ENCODE measurements at places on chromosomes 7 and 10.

DNA sequence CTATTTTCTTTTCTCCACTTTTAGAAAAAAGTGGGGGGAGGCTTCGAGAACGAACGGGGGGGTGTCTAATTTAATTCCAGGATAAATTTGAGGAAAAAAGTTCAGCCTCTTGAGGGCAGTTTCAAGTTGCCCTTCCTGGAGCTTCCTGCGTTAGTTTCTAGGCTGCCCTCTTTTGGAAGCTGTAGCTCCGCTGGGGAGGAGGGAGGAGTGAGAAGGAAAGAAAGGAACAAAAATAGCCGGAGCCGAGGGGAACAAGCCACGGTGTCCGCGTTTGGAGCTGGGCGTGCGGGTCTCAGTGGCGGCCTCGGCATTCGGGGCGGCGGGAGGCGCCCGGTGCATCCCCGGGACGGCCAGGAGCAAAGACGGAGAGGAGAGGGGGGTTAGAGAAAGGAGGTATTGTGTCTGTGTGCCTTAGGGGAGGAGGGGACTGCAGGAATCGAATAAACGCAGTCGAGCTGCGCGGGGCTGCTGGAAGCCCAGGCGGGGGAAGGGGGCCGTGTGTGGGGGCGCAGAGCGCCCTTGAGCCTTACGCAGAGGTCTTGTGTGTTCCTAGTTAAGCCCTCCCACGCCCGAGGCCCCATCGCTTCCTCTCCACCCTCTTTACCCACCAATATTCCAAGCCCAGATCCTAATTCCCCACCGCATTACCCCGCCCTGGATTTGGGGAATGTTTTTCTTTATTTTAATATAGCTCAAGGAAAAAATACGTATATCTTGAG lies 2.0 kb upstream of the TNRC18 start:
- no peak for DNase-seq

DNA sequence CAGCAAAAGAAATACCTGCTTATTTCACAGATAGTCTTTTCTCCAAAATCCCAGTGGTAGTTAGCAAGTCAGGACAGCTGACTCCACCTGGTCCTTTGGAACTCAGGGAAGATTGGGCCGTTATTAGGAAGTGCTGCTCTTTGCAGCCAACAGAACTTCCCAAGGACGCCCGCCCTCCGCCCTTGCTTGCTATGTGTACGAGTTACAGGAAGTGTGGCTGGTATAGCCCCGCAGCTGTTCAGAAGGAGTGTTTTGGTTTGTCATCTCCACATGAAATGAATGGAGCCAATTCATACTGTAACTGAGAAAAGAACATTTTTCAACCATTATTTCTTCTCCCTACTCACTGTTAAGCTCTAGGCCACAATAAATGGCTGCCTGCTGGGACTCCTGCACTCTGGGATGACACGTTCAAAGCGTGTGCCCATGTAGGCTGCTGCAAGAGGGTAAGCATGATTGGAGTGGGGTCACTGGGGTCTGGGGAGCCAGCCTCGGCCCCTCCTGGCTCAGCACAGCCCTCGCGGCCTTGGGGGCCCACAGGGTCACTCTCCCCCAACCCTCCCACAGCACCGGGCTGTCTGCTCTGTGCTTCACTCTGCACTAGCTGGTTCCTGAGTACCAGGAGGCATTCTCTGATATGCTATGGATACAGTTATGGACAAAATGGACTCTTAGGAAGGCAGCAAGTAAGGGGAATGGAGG lies 244.0 kb downstream of the EBF3 start:
- no peak for DNase-seq

DNA sequence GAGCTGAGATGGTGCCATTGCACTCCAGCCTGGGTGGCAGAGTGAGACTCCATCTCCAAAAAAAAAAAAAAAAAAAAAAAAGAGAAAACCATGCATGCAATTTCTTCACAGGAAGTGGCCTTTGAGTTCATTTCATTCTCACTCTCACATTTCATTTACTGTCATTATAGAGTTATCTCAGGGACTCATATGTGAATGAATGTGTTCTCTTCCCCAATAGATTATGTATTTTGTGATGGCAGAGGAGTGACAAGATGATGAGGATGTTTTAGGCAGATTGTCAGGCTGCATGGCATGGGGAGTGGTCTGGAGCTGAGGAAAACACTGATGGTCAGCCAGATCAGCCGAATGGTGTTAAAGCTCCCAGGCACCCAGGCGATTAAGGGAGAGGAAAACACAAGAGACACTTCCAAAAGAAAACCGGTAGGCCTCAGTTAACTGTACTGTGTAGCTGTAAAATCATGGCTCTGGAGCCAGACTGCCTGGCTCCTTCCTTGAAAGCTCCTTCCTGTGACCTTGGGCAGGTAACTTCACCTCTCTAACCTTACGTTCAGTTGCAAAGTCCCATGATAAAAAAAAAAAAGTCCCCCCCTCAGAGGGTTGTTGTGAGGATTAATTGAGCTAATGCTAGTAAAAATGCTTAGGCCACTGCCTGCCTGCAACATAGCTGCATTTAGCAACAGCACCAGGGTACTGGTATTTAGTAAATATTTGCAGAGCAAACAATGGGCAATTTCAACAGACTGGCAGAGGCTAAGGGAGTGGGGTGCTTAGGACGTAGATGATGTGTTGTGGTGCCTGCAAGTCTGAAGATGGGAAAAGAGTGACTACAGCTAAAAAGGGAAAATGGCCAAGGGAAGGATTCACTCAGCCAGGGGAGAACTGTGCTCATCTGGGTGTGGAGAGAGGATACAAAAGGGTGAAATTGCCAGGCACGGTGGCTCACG lies 6.9 kb downstream of the FRAT2 start:
- no peak for DNase-seq

DNA sequence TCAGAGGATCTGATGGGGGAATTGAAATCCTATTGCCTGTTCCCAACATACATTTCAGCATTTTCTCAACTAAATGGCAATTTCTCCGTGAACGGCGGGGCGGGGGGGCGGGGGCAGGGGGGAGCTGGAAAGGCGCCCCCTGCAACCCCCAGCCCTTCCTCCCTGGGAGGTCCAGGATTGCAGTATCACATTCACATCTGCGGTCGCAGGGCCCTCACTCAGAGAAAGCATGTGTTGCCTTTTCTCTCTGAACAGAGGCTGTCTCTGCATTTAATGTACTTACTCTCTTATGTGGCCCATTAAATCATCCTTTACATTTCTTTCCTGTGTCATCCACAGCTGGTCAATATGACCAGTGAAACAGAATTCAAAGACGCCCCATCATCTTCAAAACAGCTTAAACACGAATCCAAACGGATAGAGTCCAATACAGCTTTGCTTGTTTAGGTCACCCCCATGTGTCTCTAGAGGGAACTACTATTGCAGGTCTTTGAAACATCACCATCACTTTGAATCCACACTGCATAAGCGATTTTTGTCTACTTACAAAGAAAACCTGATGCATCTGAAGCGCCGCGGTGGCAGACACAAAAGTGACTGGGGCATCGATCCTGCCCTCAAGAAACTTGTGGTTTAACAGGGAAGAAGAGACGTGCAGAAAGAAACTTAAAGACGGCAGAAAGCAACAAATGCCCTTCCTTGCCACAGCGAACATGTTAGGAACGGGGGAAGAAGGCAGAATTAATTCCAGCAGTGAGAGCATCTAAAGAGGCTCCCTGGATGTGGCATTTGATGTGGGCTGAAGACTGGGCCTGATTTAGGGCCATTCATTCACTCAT lies 17.0 kb upstream of the ECHDC3 start:
- no peak for DNase-seq

- DNase-seq = no peak
Measured at GRCh38 chr10:13624630-13625029, 37.9 kb downstream of the PRPF18 start.

DNA sequence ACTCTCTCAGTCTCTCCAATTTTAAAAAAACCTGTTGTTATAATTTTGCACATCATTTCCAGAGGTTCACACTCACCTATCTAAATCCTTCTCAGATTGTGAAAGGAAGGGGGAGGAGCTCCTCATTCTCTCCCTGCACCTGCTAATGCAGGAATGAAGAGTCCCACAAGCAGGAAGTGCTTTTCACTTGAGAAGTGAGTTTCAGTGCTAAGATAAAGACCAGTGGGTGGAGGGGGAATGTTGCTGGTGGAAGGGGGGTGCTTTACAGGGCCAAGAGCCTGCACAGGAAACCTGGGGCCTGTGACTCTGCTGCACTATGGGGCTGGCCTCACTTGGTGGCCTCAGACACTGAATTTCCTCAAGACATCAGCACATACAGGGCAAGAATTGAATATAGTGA lies 176.4 kb downstream of the PTPN20 start:
- DNase-seq = no peak

GRCh38 chr7:387132-388022 lies 97.4 kb downstream of the FOXL3 start:
- DNase-seq = no peak

DNA sequence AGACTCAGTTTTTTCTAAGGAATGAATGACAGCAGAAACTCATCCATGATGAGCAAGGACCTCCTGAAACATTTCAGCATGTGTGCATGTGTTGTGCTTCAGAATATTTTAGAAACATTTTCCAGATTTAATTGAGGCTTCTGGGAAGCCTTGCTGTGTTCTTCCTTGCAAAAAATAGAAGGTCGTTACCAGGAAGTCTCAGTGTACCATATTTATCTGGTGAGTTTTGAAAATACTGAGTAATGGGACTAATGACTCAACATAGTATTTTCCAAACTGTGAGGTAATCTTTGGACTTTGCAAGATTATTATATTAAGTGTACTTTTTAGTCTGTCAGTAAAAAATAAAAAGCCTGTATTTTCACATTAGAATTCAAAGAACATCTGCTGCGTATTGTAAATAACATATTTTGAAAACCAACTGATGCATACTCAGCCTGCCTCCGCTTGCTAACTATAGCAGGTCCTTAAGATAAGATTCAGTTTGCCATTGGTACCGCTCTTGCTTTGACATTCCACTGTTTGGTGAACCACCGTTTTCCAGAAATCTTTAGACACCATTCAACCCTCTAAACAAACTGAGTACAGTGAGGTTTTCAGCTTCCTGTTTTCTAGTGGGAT lies 739.6 kb upstream of the GALNT17 start:
- DNase-seq = no peak

DNA sequence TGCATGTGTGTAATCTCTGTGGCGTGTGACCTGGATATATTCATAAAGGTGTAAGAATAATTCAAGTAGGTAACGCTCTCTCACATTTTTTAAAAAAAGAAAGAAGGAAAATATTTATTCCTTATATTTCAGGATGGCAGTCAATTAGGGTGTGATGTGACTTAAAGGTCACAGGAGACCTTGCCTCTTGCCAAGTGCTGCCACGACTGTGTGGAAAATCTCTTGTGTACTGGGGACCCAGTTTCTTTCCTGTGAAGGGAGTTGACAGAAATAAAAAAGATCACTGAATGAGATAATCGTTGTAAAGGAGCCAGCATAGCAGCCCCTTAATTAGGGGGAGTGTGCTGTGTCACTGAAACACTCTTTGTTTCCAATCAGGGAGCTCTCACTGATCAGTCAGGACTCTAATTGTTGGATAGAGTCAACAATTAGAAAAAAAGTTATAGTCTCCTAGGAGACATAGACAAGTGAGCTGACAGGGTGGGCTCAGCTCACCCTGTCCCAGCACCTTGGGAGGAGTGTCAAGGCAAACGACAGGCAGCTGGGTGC lies 31.1 kb downstream of the PTPRE start:
- no peak for DNase-seq

- no peak for DNase-seq
Measured at GRCh38 chr10:8921568-8921967, 867.1 kb downstream of the GATA3 start.

- DNase-seq = no peak
Measured at GRCh38 chr10:76935941-76936613, 701.5 kb downstream of the KCNMA1 start.

- DNase-seq = no peak
Measured at GRCh38 chr10:102673236-102673818, 29.0 kb downstream of the TRIM8 start.
